Astrocyte (in vitro differentiated cells and primary cell): ENCODE measurements at places on chromosomes 3 and 15. TPM values are rescaled to one million over a fixed set of nuclear protein-coding genes. Genes with fewer than 3 reads are reported as not detected.

DNA sequence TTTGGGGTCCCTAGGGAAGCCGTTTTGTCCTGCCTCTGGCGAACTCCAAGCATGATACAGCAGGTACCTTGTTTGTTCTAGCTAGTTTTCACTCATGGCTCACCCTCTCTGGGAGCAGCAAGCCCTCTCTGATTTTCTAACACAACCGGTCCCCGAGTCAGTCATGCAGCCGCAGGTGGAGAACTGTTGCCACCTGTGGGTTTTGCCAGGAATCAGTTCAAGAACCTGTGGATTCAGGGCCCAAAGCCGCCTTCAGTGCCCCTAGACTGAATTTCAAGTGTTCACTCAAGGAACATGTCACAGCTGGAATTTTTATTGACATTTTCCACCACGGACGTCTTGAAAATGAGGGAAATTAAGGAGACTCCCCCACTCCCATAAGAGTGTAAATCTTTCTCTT is 13.3 kb upstream of the LRRK1 start:
- H3K4me1 ChIP-seq = peaks cover 4% of the 10 kb centered on the region
- H3K36me3 ChIP-seq = no peaks in the 10 kb centered on the region
- no peak for DNase-seq
- H3K27me3 ChIP-seq = no peaks in the 10 kb centered on the region
- no peak overlapping the region for H3K27ac ChIP-seq

DNA sequence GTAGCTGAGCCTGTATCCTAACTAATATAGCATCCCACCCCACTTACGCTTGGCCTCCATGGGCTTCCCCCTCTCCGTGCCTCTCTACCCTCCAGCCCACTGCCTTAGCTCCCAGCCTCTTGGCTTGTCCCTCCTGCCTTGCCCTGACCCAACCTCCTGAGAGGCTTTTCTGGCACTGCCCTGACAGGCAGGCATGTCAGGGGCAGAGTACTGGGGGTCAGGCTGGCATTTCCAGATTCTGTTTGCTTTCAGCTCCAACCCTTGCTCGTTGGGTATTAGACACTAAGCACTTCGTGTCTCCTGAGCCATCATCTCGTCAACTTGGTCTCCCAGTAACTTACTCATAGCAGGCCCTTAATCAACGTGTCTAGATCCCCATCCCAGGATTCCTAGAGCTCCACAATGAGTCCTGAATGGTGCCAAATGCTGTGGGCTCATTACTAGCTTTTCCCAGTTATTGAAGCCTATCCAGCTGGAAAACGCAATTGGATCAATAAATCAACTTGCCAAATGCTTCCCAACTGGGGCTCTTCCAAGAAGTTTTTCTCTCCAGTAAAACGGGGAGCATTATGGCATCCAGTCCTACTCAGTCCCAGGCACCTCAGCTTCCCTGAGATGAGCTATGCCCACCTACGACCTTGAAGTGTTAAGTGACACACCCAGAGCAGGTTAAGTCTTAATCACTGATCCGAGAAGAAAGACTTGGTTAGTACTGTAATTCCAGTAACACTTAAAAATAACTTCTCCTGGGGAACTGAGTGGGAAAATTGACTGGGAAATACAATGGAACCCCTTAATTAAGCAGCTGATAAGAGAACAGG is 78.5 kb upstream of the DLG1 start:
- H3K36me3 ChIP-seq = no peaks in the 10 kb centered on the region
- H3K4me1 ChIP-seq = peaks cover 19% of the 10 kb centered on the region
- no peak overlapping the region for H3K27ac ChIP-seq
- H3K4me3 ChIP-seq = no peak overlapping the region
- H3K27me3 ChIP-seq = no peaks in the 10 kb centered on the region
- no peak for DNase-seq

GRCh38 chr15:33256874-33257273 is 53.9 kb upstream of the RYR3 start:
- peaks cover 13% of the 10 kb centered on the region for H3K27me3 ChIP-seq
- H3K4me3 ChIP-seq = no peak overlapping the region
- no peak for DNase-seq
- H3K4me1 ChIP-seq = no peaks in the 10 kb centered on the region
- H3K27ac ChIP-seq = no peak overlapping the region
- H3K36me3 ChIP-seq = no peaks in the 10 kb centered on the region

GRCh38 chr15:60829416-60829815 is 350.5 kb upstream of the ICE2 start:
- no peak overlapping the region for H3K27ac ChIP-seq
- no peak for DNase-seq
- no peaks in the 10 kb centered on the region for H3K4me1 ChIP-seq

Gene MESP2
- not detected in 2 replicates for total RNA-seq
